ENCODE measurements at places on chromosomes 6 and 20.

- no peak for DNase-seq
Measured at GRCh38 chr20:48210111-48211027, 425.1 kb upstream of the SULF2 start.

- DNase-seq = no peak
Measured at GRCh38 chr20:24407151-24407550, 62.3 kb upstream of the SYNDIG1 start.

- peak; percentile 72 for DNase-seq
Measured at GRCh38 chr6:31400467-31401289, 2.7 kb upstream of the MICA start.

- no peak for DNase-seq
Measured at GRCh38 chr20:33177866-33178265, 9.9 kb downstream of the BPIFA2 start.

DNA sequence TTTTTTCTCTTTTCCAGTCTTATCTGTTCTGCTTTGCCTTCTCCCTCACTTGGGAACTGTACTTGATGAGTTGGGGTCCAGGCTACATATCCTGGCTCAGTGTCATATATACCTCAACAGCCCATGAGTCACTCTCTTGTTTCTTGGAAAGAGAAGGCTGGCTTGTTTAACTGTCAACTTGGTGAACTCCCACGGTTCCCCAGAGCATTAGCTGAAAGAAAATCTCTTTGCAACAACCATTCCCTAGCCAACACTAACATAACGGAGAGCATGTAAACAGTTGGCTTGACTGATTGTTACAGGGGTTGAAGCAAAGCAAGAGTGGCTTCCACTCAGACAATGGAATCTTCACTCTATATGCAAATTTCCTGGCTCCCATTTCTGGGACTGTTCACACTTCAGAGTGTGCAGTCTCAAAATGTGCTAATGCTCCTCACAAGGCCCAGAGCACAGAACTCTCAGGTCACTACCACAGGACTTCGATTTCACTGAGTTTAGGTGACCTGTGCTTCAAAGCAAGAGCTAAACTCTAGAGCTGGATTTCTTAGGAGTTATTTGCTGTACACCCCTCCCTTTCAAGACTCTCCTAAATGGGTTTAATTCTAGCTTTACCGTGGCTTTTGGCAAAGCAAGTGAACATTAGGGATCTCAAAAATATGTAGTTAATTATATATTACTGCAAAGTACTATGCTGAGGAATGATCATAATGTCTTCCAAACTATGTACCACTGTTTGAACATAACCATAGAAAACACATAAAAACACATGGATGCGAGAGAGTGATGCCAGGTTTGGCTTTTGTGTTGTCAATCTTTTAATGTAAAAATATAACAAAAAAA, 609.8 kb downstream of the RFPL4B start:
- DNase-seq = peak; percentile 71

Data from hindlimb muscle (tissue), 1 donor.